ENCODE measurements at places on chromosomes 3 and 15.

GRCh38 chr15:52162260-52162659 lies 28.9 kb downstream of the GNB5 start:
- no peak for DNase-seq

- DNase-seq, result no peak
Observed at GRCh38 chr3:191387441-191388077, 57.2 kb upstream of the UTS2B start.

- no peak for DNase-seq
Observed at GRCh38 chr3:155382396-155383042, 89.0 kb upstream of the STRIT1 start.

DNA sequence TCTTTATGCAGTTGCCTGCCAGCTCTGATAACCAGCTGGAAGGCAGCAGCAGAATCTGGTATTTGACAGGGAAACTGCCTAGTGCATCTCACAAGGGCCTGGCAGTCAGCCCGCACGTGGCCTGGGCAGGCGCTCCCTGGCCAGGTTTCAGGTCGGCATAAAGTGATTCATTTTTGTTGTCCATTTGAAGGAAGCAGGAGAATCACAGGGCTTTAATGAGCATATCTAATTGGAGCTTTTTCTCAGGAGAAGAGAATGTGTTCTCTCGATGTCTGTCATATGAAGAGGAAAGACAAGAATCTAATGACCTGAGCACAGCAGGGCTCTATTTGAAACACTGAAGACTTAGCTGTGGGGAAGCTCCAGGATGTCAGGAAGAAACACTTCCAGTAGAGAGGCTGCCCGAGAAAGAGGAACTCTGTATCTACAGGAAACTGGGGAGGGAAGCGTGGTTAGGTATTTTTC lies 98.8 kb upstream of the MB21D2 start:
- DNase-seq, result no peak

- DNase-seq, result no peak
Observed at GRCh38 chr3:54906763-54907162, 21.1 kb downstream of the LRTM1 start.

- DNase-seq, result no peak
Observed at GRCh38 chr3:122283796-122284445, 41.1 kb upstream of the CSTA start.

DNA sequence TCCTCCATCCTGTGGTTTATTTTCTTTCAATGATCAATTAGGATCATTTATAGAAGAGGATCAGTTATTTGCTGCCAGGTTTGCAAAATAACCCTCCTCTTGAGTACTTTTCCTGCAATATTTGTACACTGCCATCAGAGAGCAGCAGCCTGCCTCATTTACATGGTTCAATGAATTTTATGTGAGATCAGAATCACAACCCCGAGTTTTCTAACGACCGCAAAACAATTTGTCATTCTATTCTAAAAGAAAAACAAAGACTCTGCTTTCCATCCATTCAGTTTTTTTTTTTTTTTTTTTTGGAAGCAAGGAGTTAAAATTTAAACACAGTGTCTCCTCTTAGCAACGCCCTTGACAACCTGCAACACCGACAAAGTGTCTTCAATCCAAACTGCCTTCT lies 146.9 kb downstream of the RAB11A start:
- DNase-seq, result no peak

DNA sequence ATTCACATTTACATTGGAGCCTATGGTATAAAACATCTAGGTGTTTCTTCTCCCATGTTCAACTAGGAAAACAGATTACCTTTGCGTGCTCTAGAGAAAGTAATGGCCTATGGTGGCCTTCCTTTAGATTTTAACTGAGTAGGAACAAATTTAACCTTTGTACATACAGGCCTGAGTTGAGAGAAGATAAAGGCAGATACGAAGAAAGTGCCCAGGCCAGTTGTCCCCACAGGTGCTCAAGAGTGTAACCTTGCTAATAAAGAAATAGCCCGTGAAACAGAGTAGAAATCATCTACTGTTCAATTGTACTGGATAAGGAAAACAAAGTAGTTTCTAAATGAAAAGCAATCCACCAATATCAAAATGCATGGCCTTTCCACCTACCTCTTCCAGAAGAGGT lies 6.8 kb upstream of the TSC22D2 start:
- no peak for DNase-seq

DNA sequence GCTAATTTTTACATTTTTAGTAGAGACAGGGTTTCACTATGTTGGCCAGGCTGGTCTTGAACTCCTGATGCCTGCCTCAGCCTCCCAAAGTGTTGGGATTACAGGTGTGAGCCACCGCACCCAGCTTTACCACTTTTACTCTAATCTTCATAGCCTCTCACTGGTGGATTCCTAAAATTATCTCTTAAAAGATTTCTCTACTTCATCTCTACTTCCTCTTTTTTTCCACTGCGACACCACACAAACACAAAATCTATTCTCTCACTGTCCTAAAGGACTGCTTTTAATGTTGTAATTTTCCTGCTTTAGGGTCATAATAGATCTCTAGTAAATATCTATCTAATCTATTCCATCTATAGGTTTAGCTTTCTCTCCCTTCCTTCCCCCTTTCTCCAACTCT lies 34.0 kb upstream of the TBL1XR1 start:
- no peak for DNase-seq

DNA sequence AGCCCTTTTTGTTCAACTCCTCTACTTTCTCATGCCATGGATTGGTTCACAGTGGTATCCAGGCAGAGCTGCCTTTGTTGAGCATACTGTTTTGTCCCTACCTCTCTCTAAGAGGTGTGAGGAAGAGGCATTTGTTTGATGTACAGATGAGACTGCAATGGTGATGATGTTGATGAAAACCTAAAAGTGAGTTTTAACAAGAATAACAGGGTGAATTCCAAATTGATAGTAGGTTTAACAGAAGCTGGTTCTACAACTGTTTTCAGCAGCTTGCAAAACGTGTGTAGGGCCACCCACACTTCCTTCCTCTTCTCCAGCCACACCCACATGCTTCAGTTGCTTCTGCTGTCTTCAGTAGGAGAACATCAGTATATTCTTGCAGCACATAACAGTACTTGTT lies 10.2 kb downstream of the SNRK start:
- DNase-seq, result peak; percentile 84

DNA sequence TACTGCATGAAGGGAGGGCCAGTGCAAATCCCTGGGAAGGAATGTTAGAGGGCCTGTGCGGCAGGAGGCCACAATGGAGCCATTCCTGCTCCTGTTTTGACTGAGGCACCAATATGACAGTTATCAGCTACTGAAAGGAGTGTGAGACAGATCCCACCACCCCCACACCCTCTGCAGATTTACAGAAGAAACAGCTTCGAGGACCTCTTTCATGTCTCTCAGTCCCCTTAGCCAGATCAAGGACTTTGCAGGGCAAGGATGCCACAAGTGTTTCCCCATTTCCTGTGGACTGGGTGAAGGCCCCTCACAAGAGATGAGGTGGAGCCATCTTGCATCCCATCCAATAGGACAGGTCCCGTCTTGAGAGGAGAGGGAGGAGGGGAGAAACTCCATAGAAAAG lies 48.5 kb upstream of the RASGRP1 start:
- no peak for DNase-seq

Measured in CD4-positive, alpha-beta memory T cell (primary cell).